ENCODE measurements at places on chromosomes 7 and 10. TPM values are rescaled to one million over a fixed set of nuclear protein-coding genes. Genes with fewer than 3 reads are reported as not detected.

Gene SPDYE8
- total RNA-seq: not detected

Gene PLA2G12B
- total RNA-seq: not detected

Gene PAX4
- total RNA-seq: not detected

Gene SLC26A4
- total RNA-seq: 0.62 TPM

Gene GNGT1
- total RNA-seq: not detected
